ENCODE measurements at places on chromosomes 2 and 18.

DNA sequence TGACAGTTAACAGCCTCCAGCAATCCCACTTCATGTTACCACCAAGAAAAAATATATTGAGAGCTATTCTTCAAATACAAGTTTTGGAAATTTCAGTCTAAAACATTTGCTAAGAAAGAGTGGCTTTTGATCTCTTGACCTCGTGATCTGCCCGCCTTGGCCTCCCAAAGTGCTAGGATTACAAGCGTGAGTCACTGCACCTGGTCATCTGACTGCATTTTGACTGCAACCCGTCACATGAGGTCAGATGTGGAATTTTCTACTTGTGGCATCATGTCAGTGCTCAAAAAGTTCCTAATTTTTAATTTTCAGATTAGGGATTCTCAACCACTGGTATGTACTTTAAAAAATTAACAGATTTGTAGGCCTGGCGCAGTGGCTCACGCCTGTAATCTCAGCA lies 9.1 kb upstream of the CLK1 start:
- DNase-seq = no peak

GRCh38 chr18:36302676-36303075 lies 5.2 kb downstream of the FHOD3 start:
- DNase-seq = no peak

GRCh38 chr2:231886071-231886681 lies 40.0 kb downstream of the NPPC start:
- DNase-seq = no peak

DNA sequence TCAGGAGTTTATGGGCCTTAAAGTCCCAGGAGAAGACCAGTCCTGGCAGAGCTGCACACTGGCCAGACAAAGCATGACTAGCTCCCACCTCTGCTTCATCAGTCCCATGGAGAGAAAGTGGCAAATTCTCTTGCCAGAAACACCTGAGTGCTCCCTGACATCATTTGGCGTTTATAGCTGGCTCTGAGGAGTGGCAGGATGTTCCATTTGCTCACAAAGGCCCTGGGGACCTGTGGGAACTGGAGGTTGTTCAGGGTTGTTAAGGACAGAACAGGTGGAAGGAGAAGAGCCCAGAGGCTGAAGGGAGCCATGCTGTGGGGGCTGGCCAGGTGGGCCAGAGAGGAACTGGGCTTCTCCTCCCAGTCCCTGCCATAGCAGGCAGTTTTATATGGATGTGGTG lies 56.1 kb downstream of the RPL37A start:
- no peak for DNase-seq

- peak; percentile 63 for DNase-seq
Observed at GRCh38 chr2:70553584-70554337, at the start of gene TGFA. TGFA (minus strand) TSS chr2:70553826; CDS start chr2:70553767, 59 bp downstream.

- no peak for DNase-seq
Observed at GRCh38 chr18:53747663-53748160, 476.8 kb downstream of the MBD2 start.

DNA sequence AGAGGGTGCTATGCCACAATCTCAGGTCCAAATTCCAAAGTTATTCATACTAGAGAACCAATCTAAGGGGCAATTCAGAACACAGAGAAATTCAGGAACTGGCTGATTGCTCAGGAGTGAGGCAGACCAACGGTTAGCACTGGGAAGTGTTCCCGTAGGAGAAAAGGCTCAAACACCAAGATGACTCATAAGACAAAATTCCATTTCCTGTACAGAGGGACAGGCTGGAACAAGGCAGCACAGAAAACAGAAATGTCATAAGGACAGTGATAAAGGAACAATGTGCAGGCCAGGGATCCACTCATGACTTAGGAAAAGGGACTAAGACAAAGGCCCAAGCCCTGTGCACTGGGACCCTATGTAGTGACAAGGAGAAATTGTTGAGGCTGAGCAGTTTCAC lies 54.2 kb downstream of the PDE1A start:
- no peak for DNase-seq

GRCh38 chr2:173962583-173963110 lies 2.5 kb downstream of the SP3 start:
- DNase-seq = no peak

GRCh38 chr2:105294046-105294445 lies 35.5 kb downstream of the TGFBRAP1 start:
- DNase-seq = no peak

DNA sequence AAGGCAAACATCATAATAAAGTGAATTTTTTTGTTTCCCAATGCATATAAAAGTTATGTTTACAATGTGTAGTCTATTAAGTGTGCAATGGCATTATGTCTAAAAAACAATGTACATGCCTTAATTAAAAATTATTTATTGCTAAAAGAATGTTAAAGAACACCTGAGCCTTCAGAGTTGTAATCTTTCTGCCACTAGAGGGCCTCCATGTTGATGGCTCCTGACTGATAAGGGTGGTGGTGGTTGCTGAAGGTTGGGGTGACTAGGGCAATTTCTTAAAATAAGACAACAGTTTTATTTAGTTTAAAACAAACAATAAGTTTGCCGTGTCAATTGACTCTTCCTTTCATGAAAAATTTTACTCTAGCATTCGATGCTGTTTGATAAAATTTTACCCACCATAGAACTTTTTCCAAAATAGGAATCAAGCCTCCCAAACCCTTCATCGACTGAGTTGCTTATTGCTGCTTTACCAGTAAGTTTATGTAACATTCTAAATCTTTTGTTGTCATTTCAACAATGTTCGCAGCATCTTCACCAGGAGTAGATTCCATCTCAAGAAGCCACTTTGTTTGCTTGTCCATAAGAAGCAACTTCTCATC lies 32.3 kb downstream of the MAP3K2 start:
- DNase-seq = peak; percentile 29

DNA sequence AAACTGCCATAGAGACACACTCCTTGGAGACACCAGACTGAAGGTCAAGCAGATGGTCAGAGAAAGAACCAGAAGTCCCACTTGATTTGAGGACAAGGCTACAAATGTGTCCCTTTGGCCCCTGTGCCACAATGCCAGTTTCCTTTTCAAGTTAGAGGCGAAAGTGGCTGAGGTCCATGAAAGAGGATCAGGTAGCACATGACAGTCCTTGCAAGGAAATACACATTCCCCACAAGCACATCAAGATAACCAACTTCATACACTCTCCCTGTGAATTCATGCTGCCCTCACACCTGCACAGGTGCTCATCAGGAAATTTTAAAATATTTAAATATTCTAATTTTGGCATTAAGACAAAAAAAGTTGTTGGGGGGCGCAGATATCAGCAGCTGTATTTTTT lies 218.6 kb downstream of the TCF4 start:
- no peak for DNase-seq

DNA sequence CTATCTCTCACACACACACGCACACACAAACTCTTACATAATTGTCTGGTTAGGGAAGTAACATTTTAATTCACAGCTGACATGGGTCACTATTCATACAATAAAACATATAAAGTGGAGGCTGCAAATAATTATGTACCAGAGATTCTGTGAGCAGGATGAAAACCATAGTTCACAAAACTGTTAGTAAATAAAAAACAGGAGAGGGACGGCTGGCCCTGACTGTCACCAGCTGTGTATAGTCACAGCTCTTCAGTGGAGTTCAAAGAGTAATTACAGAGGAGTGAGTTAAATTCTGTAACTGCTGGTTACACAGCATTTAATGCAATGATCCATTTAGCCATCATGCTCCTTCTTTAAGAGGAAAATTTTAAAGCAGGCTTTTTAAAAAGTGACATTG lies 76.9 kb downstream of the NRXN1 start:
- no peak for DNase-seq

DNA sequence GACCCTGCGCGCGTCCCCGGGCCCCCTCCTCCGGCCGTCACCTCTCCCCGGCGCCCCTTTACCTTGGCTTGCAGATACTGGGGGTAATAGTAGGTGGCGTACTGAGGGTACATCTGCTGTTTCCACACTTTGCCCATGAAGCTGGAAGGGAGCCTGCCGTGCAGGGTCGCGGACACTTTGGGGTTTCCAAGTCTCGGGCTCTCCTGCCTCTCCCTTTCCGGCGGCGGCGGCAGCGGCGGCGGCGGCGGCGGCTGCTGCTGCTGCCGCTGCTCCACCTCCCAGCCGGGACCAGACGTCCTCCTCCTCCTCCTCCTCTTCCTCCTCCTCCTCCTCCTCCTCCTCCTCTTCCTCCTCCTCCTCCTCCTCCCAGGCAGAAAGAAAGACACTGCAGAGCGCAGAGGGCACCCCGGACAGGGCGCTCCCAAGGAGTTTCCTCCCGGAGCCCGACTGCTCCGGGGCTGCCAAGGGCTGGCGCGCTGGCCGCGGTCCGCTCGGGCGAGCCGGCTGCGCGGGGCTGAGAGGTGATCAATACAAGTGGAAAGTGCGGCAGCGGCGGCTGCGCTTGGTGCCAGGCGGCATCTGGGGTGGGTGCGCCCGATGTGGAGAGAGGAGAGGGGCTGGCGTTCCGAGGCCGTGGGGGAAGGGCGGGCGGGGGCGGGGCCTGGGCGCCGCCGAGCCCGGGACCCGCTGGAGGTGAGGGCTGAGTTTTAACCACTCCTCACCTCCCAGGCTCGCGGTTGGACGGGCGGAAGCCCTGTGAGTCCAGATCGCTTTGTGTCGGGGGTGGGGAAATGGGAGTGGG lies at the start of gene RBMS1:
TSS of gene RBMS1 (minus strand) at position 581 of the 802 bp plus-strand sequence. CDS start at position 137, 444 bp downstream.
- peak; percentile 31 for DNase-seq

DNA sequence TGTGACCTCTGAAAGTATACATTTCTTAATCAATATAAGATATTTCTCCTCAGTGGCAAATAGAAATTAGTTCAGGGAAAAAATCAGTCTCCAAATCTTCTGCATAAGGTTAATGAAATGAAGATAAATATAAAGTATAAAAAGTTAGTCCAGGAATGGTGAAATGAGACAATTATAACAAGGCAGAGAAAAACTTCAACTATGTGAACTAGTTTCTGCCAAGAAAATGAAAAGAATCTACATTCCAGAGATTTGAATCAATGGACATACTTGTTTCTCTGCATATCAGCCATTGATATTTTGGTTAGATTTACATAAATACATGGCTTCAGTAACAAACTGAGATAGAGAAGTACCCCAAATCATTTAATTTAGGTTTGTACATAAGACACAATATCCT lies 249.0 kb downstream of the EXOC6B start:
- no peak for DNase-seq
